ENCODE measurements at places on chromosomes 2 and 18. TPM values are rescaled to one million over a fixed set of nuclear protein-coding genes. Genes with fewer than 3 reads are reported as not detected.
A peak's percentile ranks its signal among the peaks of the same experiment; 100 is the strongest.

Gene ADCYAP1
- not detected for total RNA-seq

- no peak for DNase-seq
Measured at GRCh38 chr18:71942433-71942832, 601.7 kb downstream of the CBLN2 start.

GRCh38 chr2:225042800-225043167 lies 516 bp upstream of the DOCK10 start:
- DNase-seq = no peak

GRCh38 chr2:121335294-121336290 lies 50.6 kb upstream of the TFCP2L1 start:
- DNase-seq = no peak

- DNase-seq = no peak
Measured at GRCh38 chr2:226721541-226721940, 78.1 kb downstream of the IRS1 start.

Gene MEIS1
- total RNA-seq = 7.4 TPM

DNA sequence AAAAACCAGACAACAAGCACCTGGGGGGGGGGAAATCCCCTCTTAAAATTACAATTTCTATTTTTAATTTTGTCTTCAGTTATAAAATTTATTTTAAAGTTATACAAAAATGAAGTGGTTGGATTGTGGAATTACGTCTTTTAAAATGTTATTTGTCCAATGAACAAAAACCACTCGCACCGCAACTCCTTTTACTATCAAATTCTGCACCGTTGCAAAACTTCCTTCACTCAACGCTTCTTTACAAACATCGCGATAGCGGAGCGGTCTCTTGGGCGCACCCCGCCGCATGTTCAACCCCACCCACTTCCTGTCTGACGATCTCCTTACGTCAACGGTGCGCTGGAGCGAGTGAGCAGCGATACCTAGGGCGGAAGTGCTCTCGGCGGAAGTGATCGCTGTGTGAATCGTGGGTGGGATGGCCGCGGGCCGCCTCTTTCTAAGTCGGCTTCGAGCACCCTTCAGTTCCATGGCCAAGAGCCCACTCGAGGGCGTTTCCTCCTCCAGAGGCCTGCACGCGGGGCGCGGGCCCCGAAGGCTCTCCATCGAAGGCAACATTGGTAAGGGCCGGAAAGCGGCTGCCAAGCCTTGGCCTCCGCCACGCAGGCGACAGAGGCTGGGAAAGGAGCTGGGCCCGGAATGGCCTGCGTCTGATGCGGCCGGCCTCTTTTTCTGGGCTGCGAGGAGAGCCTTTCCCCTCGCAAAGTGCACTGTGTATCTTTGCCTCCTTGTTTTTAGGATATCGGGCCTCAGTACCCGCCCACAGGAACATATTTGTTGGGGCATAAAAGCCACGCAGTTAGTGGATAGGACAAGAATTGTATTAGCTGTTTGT lies at the start of gene DGUOK:
Gene DGUOK (plus strand): TSS at position 388 of the 835 bp plus-strand sequence. CDS start 31 bp downstream, at position 419.
- peak; percentile 97 for DNase-seq

GRCh38 chr18:63974991-63975390 lies 5.1 kb downstream of the SERPINB8 start:
- no peak for DNase-seq

GRCh38 chr2:44470151-44470550 lies 108.4 kb downstream of the CAMKMT start:
- DNase-seq = no peak

Gene PLGLB2
- 0.77 TPM for total RNA-seq

DNA sequence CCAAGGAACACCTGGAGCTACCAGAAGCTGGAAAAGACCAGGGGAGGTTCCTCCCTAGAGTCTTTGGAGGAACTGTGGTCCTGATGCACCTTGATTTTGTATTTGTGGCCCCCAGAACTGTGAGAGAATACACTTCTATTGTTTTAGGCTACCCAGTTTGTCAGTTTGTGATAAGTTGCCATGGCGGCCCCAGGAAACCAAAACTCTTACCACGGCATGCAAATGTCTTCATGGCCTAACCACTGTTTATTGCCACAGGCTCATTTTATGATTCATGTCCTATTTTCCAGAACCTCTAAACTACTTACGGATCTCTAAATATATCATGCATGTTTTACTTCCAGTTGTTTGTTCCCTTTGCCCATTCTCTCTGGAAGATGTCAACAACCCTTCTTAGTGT lies 1250.7 kb upstream of the FAM98A start:
- no peak for DNase-seq

GRCh38 chr2:175576875-175577274 lies 395.4 kb upstream of the ATP5MC3 start:
- DNase-seq = no peak

Gene TMEM178A
- not detected for total RNA-seq

Gene DSG1
- not detected for total RNA-seq

Gene G6PC2
- total RNA-seq = not detected

GRCh38 chr2:17759805-17760204 lies 5.9 kb downstream of the GEN1 start:
- DNase-seq = no peak

Gene SNORC
- total RNA-seq = 4.3 TPM

GRCh38 chr2:237604960-237605359 lies 14.4 kb upstream of the RAB17 start:
- no peak for DNase-seq

- DNase-seq = no peak
Measured at GRCh38 chr18:32714571-32715148, 58.2 kb downstream of the KLHL14 start.

DNA sequence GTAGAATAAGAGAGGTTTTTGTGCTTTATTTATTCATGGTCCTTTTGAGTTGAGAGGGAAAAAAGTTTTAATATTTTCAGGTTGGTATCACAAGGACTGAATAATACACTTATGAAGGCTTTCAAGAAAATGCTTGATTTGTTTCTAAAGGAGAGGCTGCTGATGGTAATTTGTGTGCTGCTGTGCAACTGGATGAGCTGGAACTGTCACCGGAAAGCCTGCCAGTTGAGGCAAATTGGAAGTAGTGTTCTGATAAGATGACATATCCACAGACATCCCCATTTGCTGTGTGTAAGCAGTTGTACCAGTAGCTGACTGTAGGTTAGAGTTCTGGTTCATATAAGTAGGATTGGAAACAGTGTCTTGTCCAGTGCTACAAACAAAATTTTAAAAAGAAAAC lies 21.6 kb upstream of the CACNB4 start:
- DNase-seq = no peak

Gene RAPGEF4
- 0.98 TPM for total RNA-seq

DNA sequence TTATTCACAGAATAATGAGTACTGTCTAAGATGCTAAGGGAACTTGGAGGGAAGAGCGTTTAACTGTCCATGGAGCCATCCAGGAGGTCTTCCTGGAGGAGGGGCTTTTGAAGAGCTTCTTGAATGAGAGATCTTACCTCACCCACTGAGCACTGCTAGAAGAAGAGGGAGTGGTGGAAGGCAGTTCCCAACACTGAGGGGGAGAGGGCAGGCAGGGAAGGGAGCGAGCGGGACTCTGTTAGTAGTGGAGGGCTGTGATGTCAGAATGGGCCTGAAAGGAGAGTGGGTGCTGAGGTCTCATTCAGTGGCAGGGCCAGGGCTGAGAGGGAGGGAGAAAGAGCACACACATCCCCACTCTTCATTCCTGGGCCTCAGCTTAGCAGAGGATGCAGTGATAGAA lies 65.0 kb downstream of the NCK2 start:
- no peak for DNase-seq

DNA sequence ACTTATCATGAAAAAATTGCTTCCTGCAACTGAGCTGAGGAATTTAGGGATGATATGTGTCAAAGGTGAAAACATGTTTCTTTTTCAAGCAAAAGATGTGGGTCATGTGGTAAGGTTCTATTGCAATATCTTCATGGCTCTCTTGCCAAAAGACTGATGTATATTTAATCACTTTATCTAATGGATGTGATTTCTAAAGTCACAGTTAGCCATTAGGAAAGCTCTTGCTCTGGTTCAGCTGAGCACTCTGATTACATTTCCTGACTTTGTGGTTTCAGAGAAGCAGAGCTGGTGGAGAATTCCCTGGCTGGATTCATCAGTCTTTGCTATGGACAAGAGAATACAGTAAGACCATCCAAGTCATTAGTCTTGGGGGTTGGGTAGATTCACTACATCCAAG lies 24.4 kb downstream of the SCN9A start:
- no peak for DNase-seq

Gene GKN2
- total RNA-seq = not detected

GRCh38 chr2:99619151-99619550 lies 129.3 kb upstream of the REV1 start:
- DNase-seq = no peak

DNA sequence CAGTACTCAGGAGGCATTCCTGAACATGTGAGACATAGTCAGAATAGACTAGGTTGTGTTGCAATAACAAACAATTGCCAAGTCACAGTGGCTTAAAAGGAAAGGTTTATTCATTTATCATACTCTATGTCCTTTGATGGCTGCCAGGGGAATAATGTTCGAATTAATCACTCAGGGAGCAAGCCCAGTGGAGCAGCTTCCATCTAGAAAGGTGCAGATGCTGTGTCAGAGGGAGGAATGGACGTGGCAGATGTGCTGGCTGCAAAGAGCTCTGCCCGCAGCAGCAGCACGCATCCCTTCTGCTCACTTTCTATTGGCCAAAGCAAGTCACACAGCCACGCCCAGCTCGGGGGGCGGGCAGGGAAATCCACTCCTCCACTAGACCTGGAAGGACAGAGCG lies 105.9 kb upstream of the AQP4 start:
- DNase-seq = no peak

- peak; percentile 47 for DNase-seq
Measured at GRCh38 chr18:44895176-44895798, 214.6 kb downstream of the SETBP1 start.

GRCh38 chr18:23538870-23539269 lies 35.6 kb downstream of the RMC1 start:
- DNase-seq = no peak

- no peak for DNase-seq
Measured at GRCh38 chr2:215442401-215442787, 6.5 kb upstream of the FN1 start.

GRCh38 chr2:130393318-130393910 lies 37.6 kb downstream of the PTPN18 start:
- peak; percentile 60 for DNase-seq

DNA sequence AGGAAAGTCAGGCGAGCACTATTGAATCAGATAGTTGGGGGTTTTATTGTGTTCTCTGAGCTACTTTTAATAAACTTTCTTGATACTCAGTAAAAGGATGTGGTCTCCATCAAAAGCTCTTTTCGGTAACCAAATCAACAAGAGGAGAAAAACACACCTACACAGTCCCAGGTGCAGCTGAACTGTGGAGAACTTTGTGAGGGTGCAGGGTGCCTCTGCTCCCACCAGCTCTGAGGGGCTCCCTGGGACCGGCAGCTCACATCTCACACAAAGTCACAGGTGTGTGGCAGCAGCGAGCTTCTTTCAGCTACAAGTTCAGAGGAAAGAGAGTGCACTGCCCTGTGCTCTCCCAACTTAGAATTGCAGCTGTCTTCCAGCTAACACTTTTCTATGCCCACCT lies 650.4 kb downstream of the RNF144A start:
- no peak for DNase-seq

Gene KIF1A
- total RNA-seq = 33.1 TPM

Gene TMEM247
- total RNA-seq = not detected

Gene FHL2
- 40.5 TPM for total RNA-seq

DNA sequence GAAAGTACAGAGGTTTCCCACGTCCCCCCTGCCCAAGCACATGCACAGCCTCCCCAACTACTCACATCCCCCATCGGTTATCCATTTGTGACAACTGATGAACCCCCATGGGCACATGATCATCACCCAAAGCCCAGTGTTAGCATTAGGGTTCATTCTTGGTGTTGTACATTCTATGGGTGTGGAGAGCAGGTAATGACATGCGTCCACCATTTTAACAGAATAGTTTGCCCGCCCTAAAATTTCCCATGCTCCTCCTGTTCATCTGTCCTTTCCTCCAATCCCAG lies 74.3 kb downstream of the LONRF2 start:
- DNase-seq = no peak

- DNase-seq = no peak
Measured at GRCh38 chr2:132522901-132523300, 106.3 kb downstream of the GPR39 start.

DNA sequence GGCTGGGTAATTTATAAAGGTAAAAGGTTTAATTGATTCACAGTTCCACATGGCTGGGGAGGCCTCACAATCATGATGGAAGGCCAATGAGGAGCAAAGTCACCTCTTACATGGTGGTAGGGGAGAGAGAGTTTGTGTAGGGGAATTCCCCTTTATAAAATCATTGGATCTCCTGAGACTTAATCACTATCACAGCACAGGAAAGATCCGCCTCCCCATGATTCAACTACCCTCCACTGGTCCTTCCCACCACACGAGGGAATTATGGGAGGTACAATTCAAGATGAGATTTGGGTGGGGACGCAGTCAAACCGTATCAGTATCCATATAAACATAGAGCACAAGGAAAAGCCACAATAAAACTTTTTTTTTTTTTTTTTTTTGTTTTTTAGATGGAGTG lies 172.6 kb upstream of the PIEZO2 start:
- DNase-seq = no peak

DNA sequence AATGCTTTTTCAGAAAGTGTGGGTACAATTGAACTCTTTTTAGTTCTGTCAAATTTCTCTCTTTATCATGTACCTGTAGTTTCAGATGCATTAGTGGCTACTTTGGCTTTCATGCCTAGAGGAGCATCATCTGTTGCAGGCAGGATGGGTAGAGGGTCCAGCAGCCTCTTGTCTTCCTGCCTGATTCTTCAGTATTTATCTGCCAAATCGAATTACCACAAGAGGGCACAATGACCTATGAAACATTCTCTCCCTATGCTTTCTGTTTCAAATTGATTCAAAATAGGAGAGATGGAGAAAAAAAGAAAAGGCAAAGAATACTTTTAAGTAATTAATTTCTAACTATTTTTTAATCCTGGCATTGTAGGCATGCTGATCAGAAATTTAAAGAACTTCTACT lies 477.2 kb downstream of the TRIB2 start:
- peak; percentile 28 for DNase-seq

- DNase-seq = no peak
Measured at GRCh38 chr2:62713837-62714236, 8.3 kb downstream of the EHBP1 start.

Gene DAW1
- 5.4 TPM for total RNA-seq

- DNase-seq = no peak
Measured at GRCh38 chr2:37871456-37872191, 53.5 kb upstream of the RMDN2 start.

GRCh38 chr2:147980940-147981528 lies 39.5 kb downstream of the ORC4 start:
- no peak for DNase-seq

Data from Caco-2 (cell line).